ENCODE measurements at places on chromosomes 5 and 9. TPM values are rescaled to one million over a fixed set of nuclear protein-coding genes. Genes with fewer than 3 reads are reported as not detected.

CYLC2 gene
- total RNA-seq = not detected

ZNF367 gene
- 1.2 TPM for total RNA-seq

CXCL14 gene
- total RNA-seq = 41.8 TPM

HTR4 gene
- total RNA-seq = not detected

MAPK9 gene
- total RNA-seq = 54.3 TPM

DMRT3 gene
- total RNA-seq = 5.5 TPM

GRCh38 chr5:135205632-135206349 lies 171.8 kb upstream of the PITX1 start:
- DNase-seq = no peak

DNA sequence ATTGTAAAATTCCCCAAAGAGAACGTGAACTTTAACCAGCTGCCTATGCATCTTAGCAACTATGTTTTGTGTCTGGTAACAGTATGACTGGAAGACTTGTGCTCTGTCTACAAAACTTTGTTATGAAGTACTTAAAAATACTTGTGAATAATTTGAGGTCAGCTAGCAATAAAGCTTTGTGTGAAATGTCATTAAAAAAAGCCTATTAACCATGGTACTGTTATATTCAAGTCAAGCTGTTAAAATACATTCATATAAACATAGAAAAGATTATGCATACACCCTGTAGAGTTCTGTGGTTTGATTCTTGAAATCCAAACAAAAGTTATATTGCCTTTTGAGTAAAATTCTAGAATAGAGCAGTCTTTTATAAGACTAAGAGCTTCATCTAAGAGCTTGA lies 60.1 kb downstream of the VCAN start:
- DNase-seq = no peak

DNA sequence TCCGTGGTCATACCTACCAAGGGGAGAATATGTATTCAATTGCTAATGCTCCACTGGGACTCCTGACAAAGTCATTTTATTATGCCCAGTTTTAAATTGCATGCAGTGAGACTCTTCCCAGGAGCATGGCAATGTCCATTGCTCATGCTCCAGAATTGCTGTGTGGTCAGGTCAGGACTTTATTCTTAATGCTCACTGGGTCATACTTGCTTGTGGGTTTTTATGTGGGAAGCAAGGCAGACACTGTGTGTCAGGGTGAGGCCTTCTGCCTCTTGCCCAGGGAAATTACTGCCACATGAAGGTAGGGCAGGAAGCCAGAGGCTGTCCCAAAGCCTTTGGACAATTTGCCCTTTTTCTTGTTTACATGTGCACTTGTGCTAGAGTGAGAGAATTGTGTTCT lies 164.6 kb upstream of the MEF2C start:
- DNase-seq = no peak

DNA sequence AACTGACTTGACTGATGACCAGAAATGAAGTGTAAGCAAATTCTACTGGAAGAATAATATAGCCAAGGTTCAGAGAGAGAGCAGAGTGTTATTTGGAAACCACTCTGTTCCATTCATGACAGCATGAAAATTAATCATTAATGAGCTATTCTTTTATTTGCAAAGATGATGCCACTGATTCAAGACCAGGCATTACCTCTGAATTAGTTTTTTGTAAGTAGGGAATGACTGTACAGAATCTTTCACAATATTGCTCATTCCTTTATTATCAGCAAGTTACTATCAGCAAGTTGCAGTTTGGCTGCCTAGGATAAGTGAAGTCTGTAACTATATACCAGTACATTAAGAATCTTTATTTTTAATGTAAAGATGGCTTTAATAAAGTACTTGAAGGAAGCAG lies 75.1 kb upstream of the RGMB start:
- no peak for DNase-seq

DNA sequence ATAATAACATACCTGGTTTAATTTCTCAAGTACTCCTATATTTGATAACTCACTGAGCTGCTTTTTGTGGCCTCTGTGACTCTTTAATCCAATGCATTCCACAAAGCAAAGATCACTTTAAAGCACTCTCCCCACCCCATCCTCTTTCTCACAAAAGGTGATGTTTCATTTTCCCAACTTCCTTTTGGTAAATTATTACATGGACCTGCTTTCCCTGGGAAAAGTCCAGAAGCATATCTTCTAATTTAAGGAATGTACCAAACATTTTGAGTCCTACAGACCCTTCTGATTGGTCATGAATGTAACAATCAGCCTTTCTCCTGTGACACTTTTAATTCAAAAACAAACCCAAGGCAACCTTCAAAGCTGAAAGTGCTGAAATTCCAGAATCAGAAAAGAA lies 71.1 kb downstream of the MLLT3 start:
- DNase-seq = no peak

Measured in thyroid gland (tissue), 4 donors.